ENCODE measurements at places on chromosomes 5 and 9. TPM values are rescaled to one million over a fixed set of nuclear protein-coding genes. Genes with fewer than 3 reads are reported as not detected.

MARVELD2 gene
- total RNA-seq, result 7.4 TPM

ANKRD31 gene
- total RNA-seq, result 0.67 TPM

SLC45A2 gene
- total RNA-seq, result not detected

CCDC187 gene
- total RNA-seq, result 5.1 TPM

DNA sequence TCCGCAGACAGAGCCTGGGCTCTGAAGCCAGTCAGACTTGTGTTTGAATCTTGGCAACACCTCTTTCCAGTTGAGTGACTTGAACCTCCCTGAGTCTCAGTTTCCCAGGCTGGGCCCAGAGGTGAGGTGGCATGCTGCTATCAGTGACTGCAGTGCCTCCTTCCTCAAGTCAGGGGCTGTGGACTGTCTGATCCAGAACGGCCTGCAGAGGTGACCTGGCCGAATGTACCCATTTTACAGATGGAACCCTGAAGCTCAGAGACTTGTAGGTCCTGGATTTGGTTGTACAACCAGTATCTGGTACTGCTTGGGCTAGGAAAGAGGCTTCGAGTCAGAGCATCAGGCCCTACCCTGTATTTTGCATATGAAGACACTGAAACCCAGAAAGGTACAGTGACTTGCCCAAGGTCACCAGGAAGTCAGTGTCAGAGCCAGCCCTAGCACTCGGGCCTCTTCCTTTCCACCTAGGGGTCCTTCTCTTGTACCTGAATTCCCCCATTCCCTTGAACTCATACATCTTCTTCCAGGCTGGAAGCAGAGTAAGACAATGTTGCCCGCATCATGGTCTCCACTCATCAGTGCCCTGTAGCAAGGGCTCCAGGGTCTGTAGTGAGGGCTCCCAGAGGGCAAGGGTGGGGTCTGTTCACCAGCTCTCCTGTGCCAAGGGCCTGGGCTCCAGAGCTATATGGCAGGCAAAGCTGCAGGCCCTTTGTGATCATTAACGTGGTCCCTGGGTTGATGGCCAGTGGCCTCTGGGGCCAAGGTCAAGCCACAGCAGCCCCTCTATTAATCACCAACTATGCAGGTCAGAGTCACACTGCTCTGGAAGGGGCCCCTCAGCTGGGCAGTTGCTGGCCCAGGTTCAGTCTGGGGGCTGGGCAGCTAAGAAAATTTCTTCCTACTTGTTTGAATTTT, 28.5 kb downstream of the GSN start:
- DNase-seq, result peak; percentile 22

- DNase-seq, result no peak
Measured at GRCh38 chr9:135479469-135480052, at the start of gene PPP1R26. Gene PPP1R26 (plus strand): TSS chr9:135479782. CDS start chr9:135484511, 4,729 bp downstream.

FGF18 gene
- not detected for total RNA-seq

EPB41L4A gene
- 19.6 TPM for total RNA-seq

DNA sequence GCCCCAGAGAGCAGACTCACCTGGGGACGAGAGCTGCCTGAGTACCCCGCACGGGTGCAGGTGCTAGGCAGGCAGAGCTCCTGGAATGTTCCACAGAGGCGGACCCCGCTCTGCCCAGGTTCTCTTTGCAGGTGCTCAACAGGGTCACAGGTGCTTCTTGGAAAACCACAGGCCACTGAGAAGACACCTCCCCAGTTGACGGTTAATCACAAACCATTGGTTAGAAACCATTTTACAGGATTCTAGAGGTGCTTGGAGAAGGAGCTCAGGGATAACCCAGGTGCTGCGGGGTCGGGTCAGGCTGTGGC, 17.3 kb upstream of the SLC6A19 start:
- DNase-seq, result no peak

DNA sequence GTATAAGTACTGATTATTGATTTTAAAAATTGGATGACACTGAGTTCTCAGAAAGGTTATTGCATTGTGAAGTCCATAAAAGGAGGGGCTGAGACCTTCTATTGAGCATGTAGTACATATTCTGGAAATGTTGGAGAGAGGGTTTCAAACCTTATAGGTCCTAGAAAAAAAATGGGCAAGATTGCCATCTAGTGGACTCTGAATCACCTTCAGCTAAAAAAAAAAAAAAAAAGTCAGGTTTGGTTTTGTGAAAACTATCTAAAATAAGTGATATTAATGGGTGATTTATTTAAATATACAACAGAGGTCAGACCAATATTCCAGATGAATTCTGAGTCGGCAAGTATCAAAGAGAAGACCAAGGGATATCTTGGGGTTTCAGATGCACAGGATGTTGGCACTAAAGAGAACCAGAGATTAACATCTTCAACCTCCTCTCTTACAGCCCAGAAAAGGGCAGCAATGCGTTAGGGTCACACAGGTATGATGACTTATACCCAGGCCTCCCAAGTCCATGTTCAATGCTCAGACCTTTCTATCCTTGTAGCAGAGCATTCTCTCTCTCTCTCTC, 109.8 kb upstream of the NMUR2 start:
- DNase-seq, result no peak

- no peak for DNase-seq
Measured at GRCh38 chr5:105878402-105878801, 1792.3 kb downstream of the EFNA5 start.

GRCh38 chr5:50751064-50751657, 84.7 kb downstream of the PARP8 start:
- no peak for DNase-seq

DNA sequence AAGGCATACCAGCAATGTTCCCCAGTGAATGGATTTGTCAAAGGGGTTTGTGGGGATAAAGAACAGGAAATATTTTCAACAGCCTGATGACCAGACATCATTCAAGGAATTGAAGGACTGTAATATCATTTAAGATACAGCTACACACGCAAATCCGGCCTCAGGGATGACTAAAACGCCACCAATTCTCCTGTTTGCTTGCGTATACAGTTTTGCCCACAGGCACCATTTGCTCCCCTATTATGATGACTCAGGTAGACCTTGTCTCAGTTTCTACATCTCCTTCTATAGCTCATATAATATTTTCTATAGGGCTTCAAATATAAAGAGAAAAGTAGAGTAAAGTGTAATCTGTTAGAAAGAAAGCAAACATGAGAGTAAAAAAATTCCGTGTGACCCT, 29.7 kb upstream of the ITGA1 start:
- no peak for DNase-seq

TRIM23 gene
- 8.2 TPM for total RNA-seq

DNA sequence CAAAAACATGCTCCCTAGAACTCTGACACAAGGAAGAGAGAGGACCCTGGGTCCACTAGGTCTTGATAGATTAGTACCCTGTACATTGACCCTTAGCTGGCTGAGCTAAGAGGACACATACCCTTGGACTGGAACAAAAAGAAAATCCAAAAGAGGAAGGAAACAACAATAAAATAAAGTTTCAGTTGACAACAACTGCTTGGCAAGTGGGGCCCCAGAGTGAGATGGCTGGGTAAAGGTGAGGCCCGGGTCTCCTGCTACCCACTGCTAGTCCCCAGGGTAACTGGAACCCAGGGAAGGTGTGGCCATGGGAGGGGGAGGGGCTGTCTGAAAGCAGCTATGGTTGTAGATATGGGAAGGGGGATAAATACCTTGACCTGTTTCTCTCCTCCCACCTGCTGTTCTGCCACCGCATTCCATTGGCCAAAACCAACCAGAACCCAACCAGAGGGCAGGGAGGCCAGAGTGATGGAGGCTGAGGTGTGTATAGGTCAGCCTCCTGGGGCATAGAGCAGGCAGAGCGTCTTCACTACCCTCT, 11.7 kb downstream of the TAL2 start:
- no peak for DNase-seq

DNA sequence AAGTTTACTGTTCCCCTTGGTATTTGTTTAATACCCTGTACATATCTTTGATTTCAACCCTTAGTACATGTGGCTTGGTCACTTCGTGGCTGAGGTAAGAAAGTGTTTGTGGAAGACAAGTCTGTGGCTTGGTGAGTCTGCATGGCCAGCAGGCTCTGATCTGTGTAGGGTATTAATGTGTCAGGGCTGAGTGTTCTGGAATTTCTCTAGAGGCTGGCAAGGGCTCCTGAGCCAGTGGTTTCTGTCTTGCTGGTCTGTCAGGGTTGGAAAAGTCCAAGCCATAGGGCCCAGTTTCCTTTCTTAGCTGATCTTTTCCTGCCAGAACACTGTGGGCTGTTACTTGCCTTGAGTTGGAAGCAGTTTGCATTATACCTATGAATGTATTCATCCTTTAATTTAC, 48.0 kb upstream of the FBXL7 start:
- peak; percentile 20 for DNase-seq

DNA sequence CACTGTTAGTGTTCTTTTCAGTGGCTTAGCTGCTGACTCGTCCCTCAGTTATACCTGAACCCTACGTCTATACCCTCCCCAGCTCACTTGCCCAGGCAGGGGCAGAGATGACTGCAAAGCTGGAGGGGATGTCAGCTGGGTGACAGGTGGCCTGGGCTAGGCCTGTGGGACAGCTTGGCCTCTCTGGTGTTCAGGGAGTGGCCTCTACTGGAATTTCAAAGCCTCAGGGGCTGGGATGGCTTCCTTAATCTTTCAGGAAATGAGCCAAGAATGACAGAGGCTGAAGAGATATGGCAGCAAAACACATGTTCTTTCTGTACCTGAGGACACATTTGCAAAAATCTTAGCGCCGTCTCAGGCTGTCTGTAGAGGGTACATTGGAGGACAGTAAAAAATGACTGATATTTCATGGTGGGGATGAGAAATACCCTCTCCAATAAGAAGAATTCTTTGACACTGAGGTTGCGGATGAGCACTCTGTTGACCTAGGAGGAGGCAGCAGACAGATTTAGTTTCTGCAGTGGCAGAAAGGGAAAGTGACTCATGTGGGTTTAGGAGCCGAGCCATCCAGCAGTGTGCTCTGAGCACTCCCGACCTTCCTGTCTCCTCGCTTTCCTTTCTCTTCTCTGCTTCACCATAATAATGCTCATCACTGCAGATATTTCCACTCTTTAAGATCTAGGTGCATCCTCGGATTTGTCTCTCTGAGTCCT, 54.4 kb downstream of the ENTREP1 start:
- DNase-seq, result no peak

- no peak for DNase-seq
Measured at GRCh38 chr5:50853151-50853550, 186.7 kb downstream of the PARP8 start.

SUSD3 gene
- 13.8 TPM for total RNA-seq

HRCT1 gene
- total RNA-seq, result 10.1 TPM

DNA sequence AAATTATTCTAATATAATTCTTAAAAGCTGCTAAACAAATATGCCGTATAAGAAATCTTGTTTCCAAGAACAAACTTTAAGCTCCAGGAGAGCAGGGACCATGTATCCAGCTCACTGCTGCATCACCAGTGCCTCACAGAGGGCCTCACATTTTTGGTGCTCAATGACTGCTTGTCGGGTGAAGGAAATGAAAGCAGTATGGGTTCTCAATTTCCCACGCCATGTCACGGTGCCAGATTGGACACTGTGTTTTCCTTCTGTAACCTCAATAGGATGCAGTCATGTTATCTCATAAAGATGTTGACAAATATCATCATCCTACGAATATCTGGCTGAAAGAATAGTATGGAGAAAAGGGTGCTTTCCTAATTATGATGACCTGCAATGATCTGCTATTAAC, 64.7 kb downstream of the POU5F2 start:
- no peak for DNase-seq

GRCh38 chr9:107446491-107446890, 43.1 kb downstream of the KLF4 start:
- DNase-seq, result no peak

- DNase-seq, result no peak
Measured at GRCh38 chr9:13131991-13132390, 147.5 kb downstream of the MPDZ start.

- no peak for DNase-seq
Measured at GRCh38 chr5:135830876-135831275, 3.6 kb upstream of the SLC25A48 start.

GRCh38 chr5:109865637-109866036, 175.9 kb downstream of the MAN2A1 start:
- DNase-seq, result no peak

DNA sequence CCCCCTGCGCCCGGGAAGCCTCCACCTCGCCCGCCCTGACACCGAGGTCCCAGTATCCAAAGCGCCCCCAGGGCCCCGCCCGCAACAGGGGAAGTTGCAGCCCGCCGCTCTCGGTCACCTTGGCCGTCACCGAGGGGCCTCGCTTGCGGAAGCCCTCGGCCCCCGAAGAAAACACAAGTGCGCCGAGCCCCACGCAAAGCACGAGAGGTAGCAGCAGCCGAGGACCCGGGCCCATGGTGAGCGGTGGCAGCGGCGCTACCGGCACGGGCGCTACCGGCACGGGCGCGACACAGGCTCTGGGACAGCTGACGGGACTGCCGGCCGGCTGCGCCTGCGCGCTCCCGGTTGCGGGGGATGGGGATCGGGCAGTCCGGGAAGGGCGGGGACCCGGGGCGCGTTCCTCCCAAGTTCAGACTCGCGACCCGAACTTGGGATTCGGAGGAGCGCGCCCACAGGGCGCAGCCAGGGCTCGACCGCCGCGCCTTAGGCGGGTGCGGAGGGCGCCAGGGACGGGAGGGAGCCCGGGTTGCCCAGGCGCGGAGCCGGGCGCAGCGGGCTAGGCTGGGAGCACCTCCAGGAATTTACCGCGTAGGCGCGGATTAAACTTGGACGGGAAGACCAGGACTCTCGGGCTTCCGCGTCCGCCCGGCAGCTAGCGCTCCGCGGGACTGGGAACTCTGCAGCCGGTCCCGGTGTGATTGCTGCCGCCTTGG, at the start of gene PPIC:
TSS of gene PPIC (minus strand) at position 335 of the 713 bp plus-strand sequence. CDS start at position 235, 100 bp downstream.
- peak; percentile 81 for DNase-seq

DNA sequence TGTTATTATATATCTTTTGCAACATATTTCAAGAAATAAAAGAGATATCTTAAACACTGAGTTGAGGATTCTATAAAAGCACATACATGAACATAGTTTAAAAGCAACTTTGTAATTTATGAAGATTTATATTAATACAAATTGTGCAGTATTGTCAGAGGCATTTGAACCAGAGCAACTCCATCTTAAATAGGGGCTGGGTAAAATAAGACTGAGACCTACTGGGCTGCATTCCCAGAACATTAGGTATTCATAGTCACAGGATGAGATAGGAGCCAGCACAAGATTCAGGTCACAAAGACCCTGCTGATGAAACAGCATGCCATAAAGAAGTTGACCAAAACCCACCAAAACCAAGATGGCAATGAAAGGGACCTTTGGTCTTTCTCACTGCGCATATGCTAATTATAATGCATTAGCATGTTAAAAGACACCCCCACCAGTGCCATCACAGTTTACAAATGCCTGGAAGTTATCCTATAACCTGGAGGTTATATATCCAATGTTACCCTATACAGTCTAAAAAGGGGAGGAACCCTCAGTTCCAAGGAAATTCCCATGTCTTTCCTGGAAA, 320.2 kb downstream of the FAM170A start:
- DNase-seq, result no peak

DNA sequence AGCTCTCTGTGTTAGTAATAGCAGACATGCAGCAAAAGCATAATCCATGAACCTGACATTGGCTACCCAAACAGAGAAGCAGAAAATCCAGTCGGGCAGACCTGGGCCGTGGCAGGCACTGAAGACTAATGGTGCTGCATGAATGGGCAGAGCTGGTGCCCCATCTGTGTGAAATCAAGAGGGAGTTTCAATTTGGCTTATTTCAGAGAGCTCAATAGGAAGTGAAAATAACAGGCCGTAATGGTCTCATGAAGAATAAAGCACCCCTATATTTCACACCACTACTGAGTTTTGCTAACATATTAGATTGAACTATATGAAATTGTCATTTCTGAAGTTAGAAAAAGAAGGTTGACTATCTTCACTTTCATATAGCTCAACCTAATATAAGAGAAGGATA, 149.7 kb downstream of the ENC1 start:
- no peak for DNase-seq

All from uterus (tissue), 4 donors.